ENCODE measurements at places on chromosomes 7 and 10. TPM values are rescaled to one million over a fixed set of nuclear protein-coding genes. Genes with fewer than 3 reads are reported as not detected.

DNA sequence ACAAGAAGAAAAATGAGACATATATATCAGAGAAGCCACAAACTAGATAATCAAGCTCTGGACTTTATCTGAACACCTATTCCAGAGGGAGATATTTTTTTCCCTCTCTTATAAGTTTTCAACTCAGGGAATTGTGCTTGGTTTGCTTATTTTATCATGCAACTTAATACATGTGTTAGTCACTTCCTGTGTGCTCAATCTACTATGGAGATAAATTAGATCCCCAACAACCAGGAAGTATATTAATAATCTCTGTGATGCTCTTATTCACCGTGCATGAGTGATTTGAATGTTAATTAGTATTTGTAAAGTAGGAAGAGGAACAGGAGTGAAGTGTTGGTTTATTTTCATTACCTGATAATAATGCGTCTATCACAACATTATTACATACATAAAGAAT lies 38.8 kb upstream of the ZNF365 start:
- no peak overlapping the region for H3K4me3 ChIP-seq
- no peaks in the 10 kb centered on the region for H3K27me3 ChIP-seq
- H3K4me1 ChIP-seq = no peaks in the 10 kb centered on the region
- no peak overlapping the region for H3K27ac ChIP-seq

GRCh38 chr10:80519936-80520650 lies 17.6 kb upstream of the SH2D4B start:
- H3K4me1 ChIP-seq = peaks cover 32% of the 10 kb centered on the region
- H3K27me3 ChIP-seq = peaks cover 21% of the 10 kb centered on the region
- H3K4me3 ChIP-seq = peak overlapping the region; percentile 79
- peak overlapping the region; percentile 95 for H3K27ac ChIP-seq
- DNase-seq = no peak

DNA sequence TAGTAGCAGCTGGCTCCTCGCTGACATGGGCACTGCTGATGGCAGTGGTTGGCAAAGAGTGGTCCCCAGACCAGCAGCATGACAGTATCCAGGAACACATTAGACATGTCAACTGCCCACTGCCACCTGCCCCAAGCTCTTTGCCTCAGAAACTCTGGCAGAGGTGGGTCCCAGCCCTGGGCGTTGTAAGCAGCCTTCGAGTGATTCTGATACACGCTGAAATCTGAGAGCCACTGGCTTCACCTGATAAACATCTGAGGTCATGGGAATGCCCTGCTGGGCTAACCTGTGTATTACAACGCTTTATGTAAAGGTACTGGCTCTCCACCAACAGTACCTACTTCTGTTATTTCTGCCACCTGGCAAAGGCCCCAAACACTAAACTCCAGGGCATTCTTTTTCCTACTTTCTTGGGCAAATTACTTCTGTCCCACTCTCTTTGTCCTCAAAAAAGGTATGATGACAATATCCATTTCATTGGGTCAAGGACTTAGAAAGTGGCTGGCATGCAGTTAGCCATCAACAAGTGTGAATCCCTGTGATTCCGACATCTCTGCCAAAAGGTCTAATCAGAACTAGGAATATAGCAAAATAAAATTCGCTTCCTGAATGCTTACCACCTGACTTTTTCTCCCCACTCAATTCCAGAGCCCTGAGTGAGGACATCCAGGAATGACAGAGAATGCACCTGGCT lies 9.2 kb downstream of the SGMS1 start:
- H3K4me3 ChIP-seq = no peak overlapping the region
- DNase-seq = no peak
- H3K27ac ChIP-seq = no peak overlapping the region
- no peaks in the 10 kb centered on the region for H3K27me3 ChIP-seq

DNA sequence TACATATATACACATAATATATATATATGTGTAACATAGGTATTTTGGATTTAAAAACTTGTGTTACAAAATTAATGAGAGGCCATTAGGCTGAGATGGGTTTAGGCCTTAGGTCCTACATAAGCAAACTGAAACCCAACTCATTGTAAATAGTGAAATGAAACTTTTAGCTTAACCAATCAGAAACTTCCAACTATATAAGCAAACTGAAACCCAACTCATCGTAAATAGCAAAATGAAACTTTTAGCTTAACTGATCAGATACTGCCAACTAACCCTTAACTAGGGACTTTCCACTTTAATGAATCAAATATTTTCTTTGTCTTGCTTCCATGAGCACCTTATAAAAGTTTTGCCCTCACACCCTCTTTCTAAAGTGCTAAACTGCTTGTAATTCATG lies 17.3 kb upstream of the SAMD9L start:
- H3K36me3 ChIP-seq = no peaks in the 10 kb centered on the region
- no peak overlapping the region for H3K4me3 ChIP-seq
- H3K27ac ChIP-seq = no peak overlapping the region
- no peaks in the 10 kb centered on the region for H3K4me1 ChIP-seq
- no peak for DNase-seq

- H3K27me3 ChIP-seq = peaks cover 2% of the 10 kb centered on the region
- no peak for DNase-seq
- H3K36me3 ChIP-seq = no peaks in the 10 kb centered on the region
- H3K4me3 ChIP-seq = no peak overlapping the region
- H3K4me1 ChIP-seq = peaks cover 5% of the 10 kb centered on the region
Measured at GRCh38 chr10:79381804-79382221, 34.5 kb downstream of the PPIF start.

- DNase-seq = no peak
- no peaks in the 10 kb centered on the region for H3K36me3 ChIP-seq
- peaks cover 10% of the 10 kb centered on the region for H3K4me1 ChIP-seq
- no peak overlapping the region for H3K4me3 ChIP-seq
Measured at GRCh38 chr7:12623223-12623622, 52.7 kb downstream of the SCIN start.

DNA sequence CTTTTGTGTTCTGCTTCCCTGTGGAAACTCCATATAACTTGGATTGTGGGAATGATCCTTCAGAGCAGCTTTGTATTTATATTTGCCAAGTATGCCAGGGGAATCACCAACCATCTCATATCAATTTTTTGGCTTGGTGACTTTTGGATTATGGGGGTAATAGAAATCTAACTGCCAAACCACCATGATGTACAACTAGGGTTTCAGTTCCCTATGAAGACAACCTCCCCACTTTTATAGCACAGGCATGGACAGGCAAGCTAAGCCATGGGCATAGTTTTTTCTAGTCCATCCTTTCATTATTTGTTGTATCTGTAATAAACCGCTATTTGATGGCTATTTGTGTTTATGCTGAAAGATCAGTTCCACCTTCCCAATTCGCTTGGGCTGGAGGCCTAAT lies 17.7 kb downstream of the NPY start:
- no peak overlapping the region for H3K27ac ChIP-seq
- no peak overlapping the region for H3K4me3 ChIP-seq
- no peak for DNase-seq
- peaks cover 19% of the 10 kb centered on the region for H3K4me1 ChIP-seq

GRCh38 chr7:127254163-127254684 lies 1.5 kb upstream of the GRM8 start:
- H3K27me3 ChIP-seq = peaks cover 12% of the 10 kb centered on the region
- DNase-seq = no peak
- peaks cover 5% of the 10 kb centered on the region for H3K4me1 ChIP-seq
- H3K36me3 ChIP-seq = peaks cover under 1% of the 10 kb centered on the region
- peak overlapping the region; percentile 83 for H3K4me3 ChIP-seq
- no peak overlapping the region for H3K27ac ChIP-seq

DNA sequence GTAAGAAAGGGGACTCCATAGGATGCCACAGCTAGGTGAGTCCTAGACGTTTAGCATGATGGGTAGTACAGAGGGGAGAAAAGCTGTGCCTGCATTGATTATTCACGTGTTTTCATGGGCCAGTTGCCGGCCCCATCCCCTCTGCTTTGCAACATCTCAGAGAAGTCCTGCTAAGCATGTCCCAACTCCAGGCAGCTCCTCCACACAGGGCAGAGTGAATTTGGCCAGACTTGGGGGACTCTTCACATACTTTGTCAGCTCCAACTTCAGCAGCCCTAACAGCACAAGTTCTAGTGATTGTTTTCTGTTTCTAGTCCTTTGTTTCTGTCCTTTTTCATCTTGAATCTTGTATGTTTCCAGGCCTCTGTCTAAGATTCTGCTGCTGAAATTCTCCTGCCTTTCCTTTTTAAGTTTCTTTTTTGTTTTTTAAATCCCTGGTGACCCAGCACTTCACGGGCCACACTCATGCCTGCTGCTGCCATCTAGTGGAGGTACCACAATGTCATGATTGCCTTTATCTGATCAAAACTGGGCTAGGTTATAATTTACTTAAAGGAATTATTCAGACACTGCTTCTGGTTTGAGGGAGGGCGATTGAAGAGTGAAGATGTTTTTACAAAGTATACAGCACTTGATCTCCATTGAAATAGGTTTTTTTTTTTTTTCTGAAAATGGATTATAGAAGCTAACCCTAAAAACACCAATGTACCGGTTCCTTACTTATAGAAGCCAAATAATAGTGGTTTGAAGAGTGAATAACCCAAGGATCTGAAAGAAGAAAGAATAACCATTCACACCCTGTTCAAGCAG lies 276.9 kb downstream of the CSTF2T start:
- H3K27me3 ChIP-seq = peaks cover 2% of the 10 kb centered on the region
- no peak overlapping the region for H3K4me3 ChIP-seq
- H3K27ac ChIP-seq = no peak overlapping the region
- peak; percentile 31 for DNase-seq

DNA sequence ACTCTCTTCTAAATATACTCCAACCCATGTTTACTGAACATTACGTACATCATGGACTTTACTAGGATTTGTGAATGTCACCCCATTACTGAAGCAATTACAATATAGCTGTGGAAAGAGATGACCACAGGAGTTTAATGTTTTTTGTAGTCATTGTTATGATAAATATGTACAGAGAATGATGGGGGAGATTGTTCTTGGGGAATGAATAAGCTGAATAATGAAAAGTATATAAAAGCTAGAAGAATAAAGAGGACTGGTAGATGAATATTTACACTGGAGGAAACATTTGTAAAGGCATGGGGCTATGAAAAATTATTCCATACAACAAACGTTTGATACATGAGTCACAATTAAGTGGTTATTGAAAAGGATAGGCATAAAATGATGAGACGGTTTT lies 340.9 kb downstream of the SEMA3D start:
- DNase-seq = no peak
- H3K27ac ChIP-seq = no peak overlapping the region
- no peaks in the 10 kb centered on the region for H3K36me3 ChIP-seq
- H3K27me3 ChIP-seq = no peaks in the 10 kb centered on the region
- no peak overlapping the region for H3K4me3 ChIP-seq
- peaks cover 2% of the 10 kb centered on the region for H3K4me1 ChIP-seq

GRCh38 chr10:126671402-126671975 lies 996 bp upstream of the C10orf90 start:
- H3K27me3 ChIP-seq = peaks cover 9% of the 10 kb centered on the region
- H3K4me3 ChIP-seq = no peak overlapping the region
- no peak for DNase-seq
- no peak overlapping the region for H3K27ac ChIP-seq

DNA sequence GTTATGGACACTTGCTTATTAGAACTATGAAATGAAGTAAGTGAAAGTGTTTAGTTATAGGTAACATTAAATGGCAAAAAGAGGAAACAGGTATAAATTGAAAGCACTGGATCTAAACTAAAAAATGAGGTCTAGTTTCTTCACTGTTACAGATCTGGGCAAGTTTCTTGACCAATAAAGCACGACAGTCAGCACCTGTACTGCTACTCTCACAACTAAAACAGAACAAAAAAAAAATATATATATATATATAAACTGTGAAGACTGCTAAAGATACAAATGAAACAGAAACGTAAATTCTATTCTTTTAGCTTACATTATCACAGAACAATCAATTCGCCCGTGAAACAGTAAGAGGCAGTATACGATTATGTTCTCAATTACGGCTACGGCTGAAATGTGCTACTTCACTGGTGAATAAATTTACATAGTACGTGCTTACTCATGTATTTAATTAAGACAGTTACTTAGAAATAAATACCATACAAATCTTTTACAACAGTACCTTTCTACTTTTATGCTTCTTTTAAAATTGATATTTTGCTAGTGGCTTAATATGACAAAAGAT lies 4.2 kb downstream of the AHR start:
- no peak overlapping the region for H3K27ac ChIP-seq
- peaks cover 4% of the 10 kb centered on the region for H3K4me1 ChIP-seq
- H3K36me3 ChIP-seq = no peaks in the 10 kb centered on the region
- H3K4me3 ChIP-seq = no peak overlapping the region
- peaks cover 9% of the 10 kb centered on the region for H3K27me3 ChIP-seq
- DNase-seq = no peak

DNA sequence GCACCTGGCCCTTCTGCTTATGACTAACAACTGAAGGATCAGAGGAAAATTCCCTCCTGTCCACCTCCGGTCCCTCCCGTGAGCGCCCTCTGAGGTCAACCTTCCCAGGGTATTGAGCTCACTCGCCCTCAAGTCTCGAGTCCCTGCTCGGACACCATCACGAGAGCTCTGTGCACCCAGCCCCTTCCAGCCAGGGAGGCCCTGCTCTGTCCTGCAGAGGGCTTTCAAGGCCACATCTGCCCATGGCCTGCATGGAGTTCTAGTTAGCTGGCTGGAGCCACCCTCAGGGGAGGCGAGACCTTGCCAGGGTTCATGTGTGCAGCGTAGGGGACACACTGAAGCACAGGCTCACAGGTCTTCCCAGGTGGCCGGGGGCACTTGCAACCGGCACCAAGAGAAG lies 110.9 kb upstream of the MACROH2A2 start:
- no peaks in the 10 kb centered on the region for H3K4me1 ChIP-seq
- H3K27ac ChIP-seq = no peak overlapping the region
- H3K27me3 ChIP-seq = peaks cover 6% of the 10 kb centered on the region
- H3K36me3 ChIP-seq = no peaks in the 10 kb centered on the region
- DNase-seq = no peak

- H3K27me3 ChIP-seq = peaks cover 1% of the 10 kb centered on the region
- no peak for DNase-seq
- no peaks in the 10 kb centered on the region for H3K36me3 ChIP-seq
- no peaks in the 10 kb centered on the region for H3K4me1 ChIP-seq
Measured at GRCh38 chr7:135095450-135095849, 52.4 kb upstream of the TMEM140 start.

- H3K4me3 ChIP-seq = no peak overlapping the region
- peaks cover 3% of the 10 kb centered on the region for H3K36me3 ChIP-seq
- H3K4me1 ChIP-seq = no peaks in the 10 kb centered on the region
- no peaks in the 10 kb centered on the region for H3K27me3 ChIP-seq
- DNase-seq = no peak
Measured at GRCh38 chr10:106158241-106158640, 1006.3 kb downstream of the SORCS1 start.

- peaks cover 8% of the 10 kb centered on the region for H3K27me3 ChIP-seq
- no peaks in the 10 kb centered on the region for H3K4me1 ChIP-seq
- peaks cover 14% of the 10 kb centered on the region for H3K36me3 ChIP-seq
- peak; percentile 6 for DNase-seq
- peak overlapping the region; percentile 36 for H3K27ac ChIP-seq
Measured at GRCh38 chr7:158259671-158260418, 327.8 kb downstream of the PTPRN2 start.

The PNLIPRP3 gene
- total RNA-seq = not detected

The MDH2 gene
- total RNA-seq = 126 TPM

The MCMBP gene
- 37.5 TPM for total RNA-seq

The WNT2 gene
- not detected for total RNA-seq

The NPS gene
- total RNA-seq = not detected
